Gastrocnemius medialis (tissue), 4 donors: ENCODE measurements at places on chromosomes 11 and 22. TPM values are rescaled to one million over a fixed set of nuclear protein-coding genes. Genes with fewer than 3 reads are reported as not detected.

GRCh38 chr11:17135916-17136683 lies 58.6 kb upstream of the RPS13 start:
- no peak for DNase-seq

GRCh38 chr22:25368271-25368670 lies 148.8 kb downstream of the CRYBB2 start:
- DNase-seq = no peak

DNA sequence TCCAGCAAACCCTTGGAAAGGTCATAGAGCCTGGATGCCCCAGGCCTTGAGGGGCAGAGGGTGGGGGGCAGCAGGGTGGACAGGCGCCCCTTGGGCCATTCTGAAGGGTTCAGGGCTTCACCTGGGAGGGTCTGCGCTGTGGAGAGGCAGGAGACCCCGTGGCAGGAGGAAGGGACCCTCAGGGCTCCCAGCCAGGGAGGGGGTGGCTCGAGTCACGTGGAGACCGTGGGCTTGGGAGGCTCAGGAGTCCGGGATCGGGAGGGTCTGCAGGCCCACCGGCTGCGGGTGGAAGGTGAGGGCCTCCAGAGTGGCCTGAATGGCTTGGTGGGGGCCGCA lies 48.5 kb upstream of the A4GALT start:
- no peak for DNase-seq

DNA sequence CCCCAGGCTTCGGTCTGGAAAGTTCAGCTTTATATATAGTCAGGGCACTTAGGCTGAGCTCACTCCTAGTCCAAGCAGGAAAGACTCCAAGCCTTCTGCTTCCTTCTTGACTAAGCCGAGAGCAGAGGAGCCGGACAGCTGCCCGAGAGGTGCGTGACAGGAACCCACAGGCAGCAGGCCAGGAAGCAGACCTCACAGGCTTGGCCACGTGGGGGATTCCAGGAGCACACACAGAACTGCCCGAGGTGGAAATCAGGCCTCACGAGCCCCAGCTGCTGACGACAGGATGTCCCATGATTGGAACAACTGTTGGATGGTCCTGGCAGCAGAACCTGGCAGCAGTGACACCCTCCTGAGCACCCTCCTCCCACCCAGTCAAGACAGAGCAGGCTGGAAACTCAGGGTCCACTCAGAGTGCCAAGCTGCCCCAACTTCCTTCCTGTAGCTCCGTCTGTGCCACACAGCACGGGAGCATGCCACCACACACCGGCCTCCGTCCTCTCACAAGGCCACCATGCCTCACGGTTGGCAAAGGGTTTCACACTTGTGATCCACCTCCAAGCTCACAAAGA lies 5.4 kb downstream of the PLA2G6 start:
- peak; percentile 97 for DNase-seq

- peak; percentile 84 for DNase-seq
Observed at GRCh38 chr11:10366568-10367331, 61.9 kb downstream of the ADM start.

DNA sequence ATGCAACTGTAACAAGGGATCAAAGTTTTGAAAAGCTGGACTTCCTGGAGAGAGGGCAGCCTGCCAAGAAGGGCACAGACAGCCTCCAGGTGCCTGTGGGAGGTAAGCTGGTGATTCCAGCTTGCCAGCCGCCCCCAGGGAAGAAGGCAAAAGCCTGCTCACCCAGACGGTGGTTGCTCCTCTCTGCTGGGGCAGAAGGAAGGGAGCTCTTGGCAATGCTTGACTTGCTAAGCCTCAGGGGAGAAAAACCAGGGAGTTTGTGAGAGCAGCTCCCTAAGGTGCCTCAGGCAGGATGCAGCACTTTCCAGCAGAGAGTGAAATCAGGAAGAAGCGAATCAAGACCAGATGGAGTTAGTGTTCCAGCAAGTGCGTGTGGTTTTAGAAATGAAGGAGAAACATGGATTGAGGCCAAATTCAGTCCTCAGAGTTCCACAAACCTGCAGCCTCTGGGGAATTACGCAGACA lies 553.6 kb downstream of the BUD13 start:
- no peak for DNase-seq

DNA sequence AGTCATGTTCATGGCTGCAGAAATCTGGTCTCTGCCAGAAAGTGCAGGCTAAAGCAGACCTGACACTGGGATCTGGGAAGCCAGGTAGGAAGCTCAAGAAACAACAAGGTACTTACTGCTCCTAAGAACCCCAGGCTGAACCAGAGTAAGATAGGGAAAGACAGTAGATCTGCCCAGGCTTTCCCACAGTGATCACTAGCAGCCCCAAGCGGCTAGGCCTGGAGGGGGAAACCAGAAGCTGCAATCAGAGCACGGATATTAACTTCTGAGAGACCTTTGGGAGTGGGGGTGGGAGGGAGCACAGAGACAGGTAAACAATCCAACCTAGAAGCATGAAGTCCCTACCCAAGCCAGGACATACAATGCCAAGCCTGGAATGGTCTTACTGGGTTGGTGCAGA lies 135.2 kb upstream of the C11orf58 start:
- peak; percentile 74 for DNase-seq

GRCh38 chr11:14380947-14381561 lies 22.1 kb upstream of the RRAS2 start:
- DNase-seq = peak; percentile 82

DNA sequence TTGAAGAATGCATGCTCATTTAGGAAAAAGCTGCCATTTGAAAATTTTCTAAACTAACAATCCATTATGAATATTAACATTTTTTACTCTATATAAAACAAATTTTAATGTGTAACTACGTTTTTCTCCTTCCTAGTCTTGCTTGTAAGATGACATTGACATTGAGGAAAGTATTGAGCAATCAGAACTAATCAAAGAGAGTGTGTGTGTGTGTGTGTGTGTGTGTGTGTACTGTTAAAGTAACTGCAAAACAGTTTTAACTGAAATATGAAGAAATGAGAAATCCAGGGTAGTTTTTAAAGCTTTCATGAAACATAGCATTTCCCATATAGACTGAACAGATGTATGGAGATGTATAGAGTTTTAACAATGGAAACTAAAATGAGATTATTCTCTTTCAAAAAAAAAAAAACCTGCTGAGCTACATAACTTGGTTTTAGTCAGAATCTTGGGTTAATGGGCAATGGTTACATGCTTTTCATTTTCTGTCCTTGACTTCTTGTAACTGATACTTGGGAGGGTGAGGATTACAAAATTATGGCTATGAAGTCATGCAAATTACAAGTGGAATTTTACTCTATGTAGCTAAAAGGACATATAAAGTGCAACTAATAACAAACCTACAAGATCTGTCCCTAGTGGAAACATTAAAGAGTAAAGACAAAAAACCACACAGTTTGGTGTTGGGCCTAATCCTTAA lies 2.0 kb downstream of the PDGFD start:
- DNase-seq = no peak

DNA sequence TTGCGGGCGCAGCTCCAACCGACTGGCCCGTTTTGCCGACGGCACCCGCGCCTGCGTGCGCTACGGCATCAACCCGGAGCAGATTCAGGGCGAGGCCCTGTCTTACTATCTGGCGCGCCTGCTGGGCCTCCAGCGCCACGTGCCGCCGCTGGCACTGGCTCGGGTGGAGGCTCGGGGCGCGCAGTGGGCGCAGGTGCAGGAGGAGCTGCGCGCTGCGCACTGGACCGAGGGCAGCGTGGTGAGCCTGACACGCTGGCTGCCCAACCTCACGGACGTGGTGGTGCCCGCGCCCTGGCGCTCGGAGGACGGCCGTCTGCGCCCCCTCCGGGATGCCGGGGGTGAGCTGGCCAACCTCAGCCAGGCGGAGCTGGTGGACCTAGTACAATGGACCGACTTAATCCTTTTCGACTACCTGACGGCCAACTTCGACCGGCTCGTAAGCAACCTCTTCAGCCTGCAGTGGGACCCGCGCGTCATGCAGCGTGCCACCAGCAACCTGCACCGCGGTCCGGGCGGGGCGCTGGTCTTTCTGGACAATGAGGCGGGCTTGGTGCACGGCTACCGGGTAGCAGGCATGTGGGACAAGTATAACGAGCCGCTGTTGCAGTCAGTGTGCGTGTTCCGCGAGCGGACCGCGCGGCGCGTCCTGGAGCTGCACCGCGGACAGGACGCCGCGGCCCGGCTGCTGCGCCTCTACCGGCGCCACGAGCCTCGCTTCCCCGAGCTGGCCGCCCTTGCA lies 1.0 kb downstream of the FJX1 start:
- peak; percentile 11 for DNase-seq

DNA sequence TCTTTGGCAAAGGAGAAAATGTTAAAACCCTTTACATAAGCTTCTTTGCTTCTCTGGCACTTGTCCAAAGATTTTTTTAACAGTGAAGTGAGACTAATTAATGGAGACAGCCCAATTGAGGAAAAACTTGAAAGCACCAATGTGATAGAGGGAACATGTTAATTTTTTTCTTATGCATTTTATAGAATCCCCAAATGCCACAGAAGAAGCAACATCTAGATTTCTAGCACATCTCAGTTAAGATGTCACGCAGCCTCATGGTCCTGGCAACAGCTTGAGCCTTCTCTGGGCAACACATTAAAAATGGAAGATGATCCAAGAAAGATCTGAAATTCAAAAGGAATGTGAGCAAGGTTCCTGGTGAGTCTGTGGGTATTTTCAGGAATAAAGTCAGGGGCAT lies 48.5 kb downstream of the PACSIN2 start:
- no peak for DNase-seq

DNA sequence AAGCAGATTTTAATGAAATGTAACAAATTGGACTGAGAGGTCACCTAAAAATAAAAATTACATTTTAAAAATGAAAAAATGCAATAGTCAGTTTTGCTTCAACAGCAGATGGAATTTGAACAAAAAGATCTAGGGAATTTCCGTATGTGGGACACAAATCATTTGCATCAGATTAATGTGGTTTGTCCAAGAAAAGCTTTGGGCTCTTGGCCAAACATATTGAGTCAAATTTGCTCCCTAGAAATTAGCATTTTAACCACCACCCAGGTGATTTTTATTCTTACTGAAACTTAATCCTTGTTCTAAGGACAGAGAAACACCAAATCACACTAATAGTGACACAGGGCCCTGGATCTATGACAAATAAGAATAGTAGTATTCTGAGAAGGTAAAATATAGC lies 1477.8 kb downstream of the FAM181B start:
- no peak for DNase-seq

GRCh38 chr11:71263386-71263785 lies 11.0 kb upstream of the SHANK2 start:
- DNase-seq = no peak

GRCh38 chr11:111378185-111378860 lies 752 bp downstream of the POU2AF1 start:
- no peak for DNase-seq

The DRICH1 gene
- total RNA-seq = not detected

The PAMR1 gene
- 3.2 TPM for total RNA-seq

The SCGB2A2 gene
- total RNA-seq = not detected

The PPP1CA gene
- 123 TPM for total RNA-seq
